ENCODE measurements at places on chromosomes 6 and 20.
A peak's percentile ranks its signal among the peaks of the same experiment; 100 is the strongest.

- H3K4me3 ChIP-seq: no peak overlapping the region
- H3K27me3 ChIP-seq: no peaks in the 10 kb centered on the region
Observed at GRCh38 chr6:128368213-128368944, 152.0 kb downstream of the PTPRK start.

GRCh38 chr6:149545754-149546471, at the start of gene PPIL4:
TSS of gene PPIL4 (minus strand) at chr6:149546043. CDS start at chr6:149546005, 38 bp downstream.
- peak; percentile 95 for DNase-seq
- peak within 1 kb of the TSS; percentile 96 for H3K4me3 ChIP-seq

DNA sequence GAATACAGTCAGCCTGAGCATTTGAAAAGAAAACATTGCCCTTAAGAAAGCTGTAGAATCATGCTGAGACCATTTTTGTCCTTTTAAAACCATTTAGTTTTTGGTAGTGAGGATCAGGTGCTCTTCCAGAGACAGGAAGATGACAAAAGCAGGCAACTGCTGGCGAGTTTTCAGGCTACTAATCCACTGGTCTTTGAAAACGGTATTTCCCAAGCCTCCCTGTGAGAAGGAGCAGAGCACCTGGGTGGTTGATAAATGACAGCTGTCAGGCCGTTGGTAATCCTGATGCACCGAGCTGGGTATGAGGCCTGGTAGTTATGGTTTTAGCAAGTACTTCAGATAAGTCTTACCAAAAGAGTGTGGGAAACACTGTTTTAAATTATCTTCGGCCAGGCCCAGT, 10.1 kb upstream of the SEC63 start:
- no peak overlapping the region for H3K4me3 ChIP-seq
- no peak overlapping the region for H3K27ac ChIP-seq
- no peaks in the 10 kb centered on the region for H3K36me3 ChIP-seq
- DNase-seq: no peak
- H3K27me3 ChIP-seq: no peaks in the 10 kb centered on the region

GRCh38 chr6:44062771-44063560, 64.3 kb downstream of the MRPL14 start:
- no peaks in the 10 kb centered on the region for H3K27me3 ChIP-seq
- no peaks in the 10 kb centered on the region for H3K4me1 ChIP-seq
- H3K4me3 ChIP-seq: no peak overlapping the region
- H3K27ac ChIP-seq: no peak overlapping the region
- no peak for DNase-seq

- no peaks in the 10 kb centered on the region for H3K27me3 ChIP-seq
- no peaks in the 10 kb centered on the region for H3K4me1 ChIP-seq
- no peak overlapping the region for H3K27ac ChIP-seq
- H3K4me3 ChIP-seq: no peak overlapping the region
- no peak for DNase-seq
Observed at GRCh38 chr6:139231206-139231605, 60.6 kb downstream of the TXLNB start.

DNA sequence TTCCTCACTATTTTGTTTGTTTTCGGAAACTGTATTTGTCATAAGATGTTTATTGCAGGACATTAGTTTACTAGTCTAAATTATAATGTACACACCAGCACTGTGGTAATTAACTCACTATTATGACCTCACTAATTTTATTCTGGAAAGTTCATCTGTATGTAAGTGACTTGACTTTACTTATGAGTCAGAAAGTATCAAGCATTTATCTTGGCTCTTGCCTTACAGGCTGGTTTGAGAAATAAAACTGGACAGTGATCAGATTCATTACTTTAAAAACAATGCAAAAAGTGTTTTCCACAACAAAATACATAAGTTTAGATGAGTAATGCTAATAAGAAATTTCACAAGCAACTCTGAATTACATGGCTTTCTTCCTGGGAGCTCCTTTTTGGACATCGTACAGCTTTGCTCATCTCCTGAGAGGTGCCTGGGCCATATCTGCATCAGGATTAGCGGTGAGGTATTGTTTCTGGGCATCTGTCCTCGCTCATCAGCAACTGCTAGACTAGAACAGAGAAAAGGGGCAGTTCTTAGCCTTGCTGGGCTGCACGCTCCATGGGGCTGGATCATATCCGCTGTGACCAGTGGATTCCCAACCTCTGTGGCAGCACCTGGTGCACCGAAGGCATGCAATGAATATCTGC, 179.8 kb downstream of the SOD2 start:
- H3K27ac ChIP-seq: no peak overlapping the region
- no peaks in the 10 kb centered on the region for H3K27me3 ChIP-seq
- DNase-seq: no peak
- no peaks in the 10 kb centered on the region for H3K36me3 ChIP-seq
- H3K4me3 ChIP-seq: no peak overlapping the region

GRCh38 chr20:63900413-63900812, 5.5 kb downstream of the DNAJC5 start:
- H3K36me3 ChIP-seq: peaks cover 16% of the 10 kb centered on the region
- H3K4me1 ChIP-seq: peaks cover 16% of the 10 kb centered on the region
- no peak for DNase-seq
- H3K27me3 ChIP-seq: no peaks in the 10 kb centered on the region
- no peak overlapping the region for H3K4me3 ChIP-seq

DNA sequence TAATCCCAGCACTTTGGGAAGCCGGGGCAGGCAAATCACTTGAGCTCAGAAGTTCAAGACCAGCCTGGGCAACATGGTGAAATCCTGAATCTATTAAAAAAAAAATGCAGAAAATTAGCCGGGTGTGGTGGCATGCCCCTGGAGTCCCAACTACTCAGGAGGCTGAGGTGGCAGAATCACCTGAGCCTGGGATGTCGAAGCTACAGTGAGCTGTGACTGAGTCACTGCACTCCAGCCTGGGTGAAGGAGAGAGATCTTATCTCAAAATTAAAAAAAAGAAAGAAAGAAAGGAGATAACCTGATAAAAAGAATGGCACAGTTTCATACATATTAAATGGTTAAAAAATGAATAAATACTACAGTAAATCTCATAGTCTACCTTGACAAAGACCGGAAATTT, 123.6 kb upstream of the TNFAIP3 start:
- H3K4me3 ChIP-seq: no peak overlapping the region
- no peak overlapping the region for H3K27ac ChIP-seq
- no peaks in the 10 kb centered on the region for H3K36me3 ChIP-seq
- H3K4me1 ChIP-seq: peaks cover 5% of the 10 kb centered on the region
- DNase-seq: no peak
- no peaks in the 10 kb centered on the region for H3K27me3 ChIP-seq

DNA sequence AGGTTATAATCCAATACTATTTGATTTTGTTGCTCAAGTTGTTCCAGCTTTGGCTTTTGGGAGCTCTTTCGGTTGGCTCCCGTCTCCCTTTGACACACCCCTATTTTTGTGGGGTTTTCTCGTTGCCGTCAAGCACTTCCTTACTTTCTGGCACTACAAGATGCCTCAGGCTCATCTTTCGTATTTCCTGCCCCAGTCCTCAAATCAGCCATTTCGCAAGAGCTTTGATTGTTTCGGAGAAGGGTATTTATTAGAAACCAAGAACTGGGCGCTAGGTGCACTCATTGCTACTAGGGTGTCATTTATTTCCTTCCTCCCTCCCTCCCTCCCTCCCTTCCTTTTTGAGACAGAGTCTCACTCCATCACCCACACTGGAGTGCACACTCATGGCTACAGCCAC, 13.3 kb upstream of the SOX12 start:
- no peak overlapping the region for H3K4me3 ChIP-seq
- no peak overlapping the region for H3K27ac ChIP-seq
- H3K4me1 ChIP-seq: peaks cover 9% of the 10 kb centered on the region

GRCh38 chr6:73340048-73340447, 14.0 kb downstream of the DPPA5 start:
- no peaks in the 10 kb centered on the region for H3K36me3 ChIP-seq
- DNase-seq: no peak
- H3K27me3 ChIP-seq: no peaks in the 10 kb centered on the region
- H3K4me3 ChIP-seq: no peak overlapping the region

DNA sequence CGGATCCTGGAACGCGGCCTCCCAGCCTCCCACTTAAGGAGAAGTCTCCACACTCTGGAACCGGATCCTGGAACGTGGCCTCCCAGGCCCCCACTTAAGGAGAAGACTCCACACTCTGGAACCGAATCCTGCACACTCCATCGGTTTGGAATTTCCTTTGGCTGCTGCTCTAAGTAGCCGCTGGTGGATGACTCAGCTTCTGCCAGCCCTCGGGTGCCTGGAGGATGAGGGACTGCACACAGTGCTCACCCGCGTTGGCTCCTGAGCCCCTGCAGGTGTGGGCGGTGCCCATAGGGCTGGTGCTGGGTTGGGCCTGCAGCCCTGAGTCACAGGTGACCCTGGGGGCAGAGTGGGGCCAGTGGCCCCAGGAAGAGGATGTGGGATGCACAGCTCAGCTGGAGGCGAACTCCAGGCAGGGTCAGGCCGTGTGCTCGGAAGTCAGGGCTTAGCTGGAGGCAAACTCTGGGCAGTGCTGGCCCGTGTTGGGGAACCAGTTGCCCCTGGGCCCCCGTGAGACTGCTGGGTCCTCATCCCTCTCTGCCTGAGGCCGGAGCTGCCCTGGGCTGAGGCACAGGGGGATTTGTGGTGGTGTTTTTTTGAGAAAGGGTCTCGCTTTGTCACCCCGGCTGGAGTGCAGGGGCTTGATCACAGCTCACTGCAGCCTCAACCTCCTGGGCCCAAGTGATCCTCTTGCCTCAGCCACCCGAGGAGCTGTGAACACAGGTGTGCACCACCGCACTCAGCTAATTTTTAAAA, 13.9 kb upstream of the TNFRSF6B start:
- peaks cover 12% of the 10 kb centered on the region for H3K36me3 ChIP-seq
- H3K27ac ChIP-seq: no peak overlapping the region
- no peak for DNase-seq

GRCh38 chr6:166259296-166259977, 48.8 kb downstream of the PRR18 start:
- H3K36me3 ChIP-seq: no peaks in the 10 kb centered on the region
- H3K27me3 ChIP-seq: no peaks in the 10 kb centered on the region
- DNase-seq: no peak
- H3K4me3 ChIP-seq: no peak overlapping the region
- peaks cover 13% of the 10 kb centered on the region for H3K4me1 ChIP-seq

Data from T-cell (primary cell).